ENCODE measurements at places on chromosomes 2 and 18.

DNA sequence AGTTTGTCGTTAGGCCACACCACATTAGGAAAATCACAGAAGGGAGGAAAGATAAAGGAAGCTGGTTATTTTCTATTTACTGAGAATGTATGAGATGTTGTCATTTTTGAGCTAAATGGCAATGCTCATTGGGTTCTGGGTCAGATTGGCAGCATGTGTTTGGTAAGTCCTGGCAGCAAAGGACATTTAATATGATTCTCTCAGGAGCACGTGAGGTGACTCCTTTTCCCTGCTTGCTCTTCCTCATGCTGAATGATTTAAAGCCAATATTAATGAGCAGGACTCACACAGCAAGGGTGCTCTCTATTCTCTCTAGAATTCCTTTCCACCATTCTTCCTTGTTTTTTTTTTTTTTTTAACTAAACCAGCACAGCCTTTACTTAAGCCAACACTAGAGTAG is 298.2 kb downstream of the XIRP2 start:
- no peak for DNase-seq

GRCh38 chr2:40285391-40285790 is 166.5 kb downstream of the SLC8A1 start:
- DNase-seq, result no peak

DNA sequence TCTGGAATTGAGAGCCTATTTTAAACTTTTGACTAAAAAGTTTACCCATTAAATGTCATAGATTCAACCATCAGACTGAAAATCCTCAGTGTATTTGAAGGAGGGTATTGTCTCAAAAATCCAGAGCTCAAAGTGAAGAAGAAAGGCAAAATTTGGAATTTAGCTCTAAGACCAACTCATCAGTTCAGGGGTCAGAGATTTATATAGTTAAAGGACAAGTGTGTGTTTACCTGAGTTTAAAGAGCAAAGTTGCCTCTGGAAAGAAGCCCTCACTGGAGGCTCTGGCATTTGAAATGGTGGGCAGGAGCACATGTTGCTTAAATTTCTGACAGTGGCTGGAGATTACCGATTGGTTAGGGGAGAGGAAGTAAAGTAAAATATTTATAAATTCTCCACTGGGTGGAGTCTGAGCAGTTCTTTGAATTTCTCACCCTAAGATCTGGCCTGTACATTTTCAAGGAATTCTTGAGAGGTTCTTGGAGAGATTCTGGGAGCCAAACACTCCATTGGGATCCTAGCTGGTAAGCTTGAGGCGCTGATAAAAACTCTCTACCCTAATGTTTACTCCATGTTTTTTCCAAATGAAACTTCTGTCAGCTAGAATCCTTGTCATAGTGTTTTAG is at the start of gene KYNU:
KYNU (plus strand) TSS at position 449 of the 623 bp plus-strand sequence. CDS start 7,704 bp downstream, outside the sequence.
- DNase-seq, result no peak

DNA sequence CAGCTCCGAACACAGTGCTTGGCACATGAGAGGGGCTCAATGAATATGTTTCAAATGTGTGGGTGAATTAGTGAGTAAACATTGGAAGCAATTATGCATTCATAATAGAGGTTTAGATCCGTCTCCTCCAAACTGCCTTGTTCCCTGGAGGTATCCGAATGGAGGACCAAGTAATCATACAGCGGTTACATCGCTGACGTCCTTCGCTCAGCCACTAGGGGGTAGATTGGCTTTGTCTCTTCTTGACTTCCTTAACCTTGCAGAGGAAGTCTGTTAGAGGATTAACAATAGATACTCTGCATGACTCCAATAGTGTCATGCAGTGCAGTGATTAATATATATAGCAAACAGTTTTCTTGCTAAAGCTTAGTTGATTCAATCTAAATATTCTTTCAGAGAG is 517.0 kb downstream of the PTPRM start:
- no peak for DNase-seq

DNA sequence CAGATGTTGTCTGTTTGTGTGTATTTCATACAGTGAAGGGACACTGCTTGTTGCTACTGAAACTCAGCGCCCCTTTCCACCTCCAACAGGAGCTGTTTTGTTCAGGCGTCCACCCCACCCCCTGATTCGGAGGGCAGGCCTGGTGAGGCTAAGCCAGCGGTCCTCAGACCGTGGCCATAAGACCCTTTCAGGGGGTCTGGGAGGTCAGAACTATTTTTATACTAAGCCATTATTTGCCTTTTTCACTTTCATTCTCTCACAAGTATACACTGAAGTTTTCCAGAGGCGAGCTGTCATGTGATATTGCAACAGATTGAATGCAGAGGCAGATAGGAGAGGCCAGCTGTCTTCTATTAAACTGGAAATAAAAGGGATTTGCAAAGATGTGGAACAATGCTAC is 39.7 kb upstream of the IGFBP5 start:
- DNase-seq, result no peak

GRCh38 chr2:227914362-227914761 is 42.9 kb downstream of the DAW1 start:
- no peak for DNase-seq

DNA sequence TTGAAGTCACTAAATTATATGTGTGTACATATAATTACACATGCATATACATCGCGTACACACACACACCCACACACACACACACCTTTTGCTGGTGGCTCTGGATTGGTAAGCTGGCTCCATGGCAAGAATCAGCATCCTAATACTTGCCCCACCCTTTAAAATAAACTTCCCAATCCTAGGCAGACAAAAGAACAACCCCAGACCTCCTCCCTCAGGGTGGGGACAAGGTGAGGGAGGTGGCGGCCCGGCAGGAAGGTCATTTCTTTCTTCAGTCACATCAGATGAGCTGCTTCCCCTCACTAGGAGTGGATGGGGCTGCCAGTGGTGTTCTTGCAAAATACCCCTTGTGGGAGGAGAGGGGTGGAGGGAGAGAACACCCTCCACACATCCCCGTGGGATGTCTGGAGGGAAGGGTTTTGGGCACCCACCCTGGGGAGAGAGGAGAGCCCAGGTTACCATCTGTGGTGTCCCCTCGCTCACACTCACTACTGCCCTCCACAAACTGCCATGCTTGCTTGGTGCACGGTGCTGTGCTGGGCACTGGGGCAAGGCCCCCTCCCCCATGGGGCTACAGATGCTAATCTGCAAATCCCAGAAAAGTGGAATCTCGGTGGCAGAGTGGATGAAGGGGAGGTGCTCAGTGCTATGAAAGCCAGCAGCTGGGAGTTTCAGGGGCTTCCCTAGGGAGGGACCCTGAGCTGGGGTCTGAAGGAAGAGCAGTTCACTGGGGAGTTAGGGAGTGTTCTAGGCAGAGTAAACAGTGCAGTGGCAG is 64.0 kb downstream of the ODC1 start:
- no peak for DNase-seq

DNA sequence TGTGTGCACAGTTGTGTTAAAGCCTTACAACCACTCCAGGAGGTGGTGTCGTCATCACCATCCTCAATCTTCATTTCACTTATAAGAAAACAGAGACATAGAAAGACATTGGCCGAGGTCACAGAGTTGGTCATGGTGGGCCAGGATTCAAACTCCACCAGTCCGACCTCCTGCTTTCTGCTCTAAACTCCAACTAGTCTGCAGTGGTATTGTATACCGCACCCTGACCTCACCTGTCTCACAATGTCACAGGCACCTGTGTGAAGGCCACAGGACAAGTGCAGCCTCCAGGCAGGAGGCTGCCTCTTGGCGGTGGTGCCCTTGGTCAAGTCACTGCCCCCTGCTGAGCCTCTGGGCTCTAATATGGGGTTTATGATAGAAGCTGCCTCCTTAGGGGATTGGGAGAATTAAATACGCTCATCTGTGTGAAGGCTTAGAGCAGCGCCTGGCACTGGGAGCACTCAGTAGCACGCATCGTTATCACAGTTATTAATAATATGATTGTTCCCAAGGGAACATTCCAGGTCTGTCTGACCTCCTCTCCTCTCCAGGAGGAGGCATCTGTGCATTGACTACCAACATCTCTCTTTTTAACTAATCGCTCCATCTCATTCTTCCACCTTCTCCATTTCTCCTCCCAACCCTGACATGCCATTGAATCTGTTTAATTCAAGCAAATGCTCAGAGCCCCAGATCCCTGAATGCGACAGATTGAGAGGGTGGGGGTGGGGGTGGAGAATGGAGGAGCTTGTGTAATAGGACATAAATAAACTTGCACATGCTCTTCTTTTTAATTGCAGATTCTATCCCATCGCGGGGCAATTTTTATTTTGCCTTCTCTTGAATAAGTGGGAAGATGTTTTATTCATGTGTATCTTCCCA is 112.7 kb downstream of the MCFD2 start:
- no peak for DNase-seq

DNA sequence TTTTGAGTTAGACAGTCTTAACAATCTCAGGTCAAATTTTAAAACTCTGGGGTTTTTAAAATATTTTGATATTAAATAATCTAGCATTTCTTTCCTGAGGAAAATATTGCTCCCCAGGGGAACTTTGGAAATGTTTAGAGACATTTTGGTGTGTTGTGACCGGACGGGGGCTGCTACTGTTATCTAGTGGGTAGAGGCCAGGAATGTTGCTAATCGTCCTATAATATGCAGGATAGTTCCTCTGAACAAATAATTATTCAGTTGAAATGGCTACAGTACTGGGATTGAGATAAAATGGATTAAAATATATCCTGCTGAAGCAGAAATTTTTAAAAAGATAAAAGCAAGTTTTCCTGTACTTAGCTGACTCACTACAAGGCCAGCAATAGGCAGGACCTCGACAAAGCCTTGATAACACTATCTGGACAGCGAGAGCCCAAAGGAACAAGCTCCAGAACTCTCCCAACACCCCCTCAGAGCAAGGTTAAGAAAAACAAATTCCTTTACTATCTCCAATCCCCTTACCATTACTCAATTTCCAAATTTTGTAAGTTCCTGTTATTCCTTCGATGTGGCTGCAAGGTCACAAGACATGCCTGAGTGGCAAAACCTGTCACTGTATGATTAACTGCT is 1407.4 kb downstream of the SUCLG1 start:
- DNase-seq, result no peak

- DNase-seq, result no peak
Measured at GRCh38 chr2:98140210-98140609, 53.2 kb downstream of the VWA3B start.

DNA sequence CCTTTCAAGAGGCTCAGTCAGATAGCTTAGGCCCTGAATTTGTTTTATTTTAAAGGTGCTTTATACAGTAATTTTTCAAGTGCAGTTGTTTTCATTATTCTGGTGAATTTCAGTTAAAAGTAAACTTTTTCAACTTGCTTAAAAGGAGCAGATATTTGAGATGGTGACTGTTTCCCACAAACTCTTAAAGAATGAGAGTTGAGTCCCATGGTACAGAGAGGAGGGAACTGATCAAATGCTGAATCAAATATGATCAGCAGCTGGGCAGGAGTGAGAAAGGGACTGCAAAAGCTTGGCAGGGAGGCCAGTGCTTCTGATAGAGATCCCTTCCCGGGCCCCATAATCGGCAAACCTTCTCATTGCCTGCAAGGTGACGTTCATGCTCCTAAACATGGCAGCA is 91.2 kb downstream of the KCNS3 start:
- no peak for DNase-seq

DNA sequence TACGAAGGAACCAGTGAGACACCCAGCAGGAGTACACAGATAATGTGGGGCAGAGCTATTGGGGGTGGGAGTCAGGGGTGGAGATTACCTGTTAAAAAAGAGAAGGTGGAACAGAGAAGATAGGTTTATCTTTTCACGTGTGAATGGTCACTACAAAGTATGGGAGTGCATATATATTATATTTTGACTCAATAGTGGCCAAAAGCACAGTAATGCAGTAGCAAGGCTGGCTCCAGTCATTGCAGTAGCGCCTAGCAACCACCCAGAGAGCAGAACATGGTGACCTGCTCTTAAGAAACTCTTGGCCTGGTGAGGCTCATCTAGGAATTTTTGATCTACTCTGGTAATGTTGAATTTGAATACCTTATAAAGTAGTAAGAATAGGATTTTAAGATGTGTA is 1.0 kb downstream of the IMPACT start:
- DNase-seq, result no peak

DNA sequence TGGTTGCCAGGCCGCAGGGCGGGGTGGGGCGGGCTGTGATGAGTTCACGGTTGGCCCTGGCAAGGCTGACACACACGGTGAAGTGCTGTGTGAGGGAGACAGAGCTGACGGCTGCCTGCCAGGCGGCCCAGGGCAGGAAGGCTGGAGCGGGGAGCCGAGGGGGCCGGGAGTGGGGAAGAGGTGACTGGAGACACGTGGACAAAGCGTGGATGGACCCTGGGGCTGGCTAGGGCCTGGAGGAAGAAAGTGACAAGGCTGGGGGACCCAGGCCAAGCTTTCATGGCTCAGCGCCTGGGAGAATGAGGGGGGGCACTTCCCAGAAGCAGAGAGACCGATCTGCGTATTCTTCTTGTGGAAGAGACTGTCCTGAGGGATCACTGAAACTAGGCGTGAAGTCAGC is 123.2 kb downstream of the DYSF start:
- no peak for DNase-seq

DNA sequence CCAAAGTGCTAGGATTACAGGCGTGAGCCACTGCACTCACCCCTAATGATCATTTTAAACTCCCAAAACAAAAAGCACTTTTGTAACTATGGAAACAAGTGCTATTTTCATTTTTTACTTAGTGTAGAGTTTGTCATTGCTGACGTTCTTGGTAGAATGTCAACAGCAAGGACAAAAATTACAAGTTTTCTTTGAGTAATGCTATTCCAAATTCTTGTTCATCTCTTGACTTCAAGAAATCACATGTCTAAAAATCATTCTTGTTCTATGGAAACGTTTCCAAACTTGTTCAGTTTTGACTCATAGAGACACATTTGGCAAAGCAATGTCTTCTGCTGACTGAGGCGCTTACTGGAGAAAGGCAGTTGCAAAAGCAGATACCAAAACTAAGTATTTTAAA is 82.6 kb downstream of the MBP start:
- DNase-seq, result no peak
